ENCODE measurements at places on chromosomes 1 and 21.

DNA sequence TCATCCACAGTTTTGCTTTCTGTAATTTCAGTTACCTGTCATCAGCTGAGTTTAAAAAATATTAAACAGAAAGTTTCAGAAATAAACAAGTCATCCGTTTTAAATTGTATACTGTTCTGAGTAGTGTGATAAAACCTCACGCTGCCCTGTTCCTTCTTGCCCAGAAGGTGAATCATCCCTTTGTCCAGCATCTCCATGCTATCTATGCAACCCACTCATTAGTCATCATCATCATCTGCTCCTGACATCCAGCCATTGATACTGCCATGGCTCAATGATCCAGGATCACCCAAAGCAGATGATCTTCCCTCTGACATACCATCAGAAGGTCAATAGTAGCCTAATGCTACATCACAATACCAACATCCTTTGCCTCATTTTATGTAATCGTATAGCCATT is 198.3 kb downstream of the SLC44A5 start:
- no peak for DNase-seq

DNA sequence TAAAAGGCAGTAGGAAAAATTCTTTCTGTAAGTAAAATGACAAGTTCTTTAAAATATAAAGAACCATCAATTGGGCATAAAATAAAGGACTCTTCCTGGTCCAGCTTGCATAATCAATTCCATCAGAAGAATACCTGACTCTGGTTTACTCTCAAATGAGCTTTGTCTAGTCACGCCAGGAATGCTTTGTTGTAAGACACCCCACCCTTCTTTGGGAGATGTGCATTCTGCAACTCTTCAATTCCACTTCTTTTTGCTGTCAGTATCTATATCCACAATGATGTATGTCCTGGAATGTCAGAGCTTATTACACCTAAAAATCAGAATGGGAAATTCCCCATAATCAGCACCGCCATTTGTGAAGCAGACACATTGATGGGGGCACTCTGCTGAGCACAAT is 76.1 kb downstream of the PTPN14 start:
- DNase-seq, result no peak

- DNase-seq, result no peak
These were observed 13.4 kb downstream of the FCRL4 start for GRCh38 chr1:157584503-157584902.

DNA sequence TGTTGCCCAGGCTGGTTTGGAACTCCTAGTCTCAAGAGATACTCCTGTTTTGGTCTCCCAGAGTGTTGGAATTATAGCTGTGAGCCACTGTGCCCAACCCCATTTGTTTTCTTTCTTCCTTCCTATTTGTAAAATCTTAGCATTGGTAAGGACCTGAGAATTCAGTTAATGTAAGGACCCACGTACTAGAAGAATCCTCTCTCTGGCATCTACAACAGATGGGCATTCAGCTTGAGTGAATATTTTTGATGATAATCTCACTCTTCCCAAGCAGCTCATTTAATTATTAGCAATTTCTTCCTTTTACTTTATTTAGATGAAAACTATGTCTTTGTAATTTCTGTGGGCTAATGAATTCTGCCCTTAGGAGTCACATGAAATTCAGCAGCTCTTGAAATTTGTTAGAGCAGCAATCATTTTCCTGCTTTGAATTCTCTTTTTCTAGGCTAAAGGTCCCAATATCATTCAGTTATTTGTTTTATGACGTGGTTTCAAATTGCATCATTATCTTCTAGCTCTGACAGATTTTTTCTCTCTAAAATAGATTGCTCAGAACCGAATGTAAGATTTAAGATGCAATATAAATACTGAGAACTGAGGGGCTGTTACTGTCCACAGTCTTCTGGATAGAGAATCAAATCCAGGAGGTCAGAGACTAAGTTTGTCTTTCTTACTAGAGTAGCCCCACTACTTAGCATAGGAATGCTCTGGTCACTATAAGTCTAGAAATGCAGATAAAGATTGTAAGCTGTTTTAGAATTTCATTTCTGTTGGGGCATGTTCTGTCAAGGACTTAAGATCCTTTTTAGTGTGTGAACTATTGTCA is 59.4 kb downstream of the EPB41 start:
- no peak for DNase-seq

GRCh38 chr1:232558954-232559353 is 71.0 kb downstream of the SIPA1L2 start:
- no peak for DNase-seq

DNA sequence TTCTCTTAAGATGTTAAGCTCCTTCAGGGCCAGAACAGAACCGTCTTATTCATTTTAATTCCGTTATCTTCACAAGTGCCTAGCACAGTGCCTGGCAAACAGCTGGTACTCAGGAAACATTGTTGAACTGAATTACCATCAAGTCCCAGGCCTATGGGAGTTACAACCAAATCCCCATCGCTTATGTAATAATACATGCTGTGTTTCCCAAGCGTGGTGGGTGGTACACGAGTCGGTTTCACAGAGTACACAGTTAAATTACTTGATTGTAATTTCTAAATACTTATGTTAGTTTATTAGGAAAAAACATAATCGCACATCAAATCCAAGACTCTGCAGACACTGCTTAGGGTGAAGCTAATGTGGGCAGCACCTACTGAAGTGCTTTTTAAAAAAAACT is 1.0 kb downstream of the ANGEL2 start:
- DNase-seq, result no peak

DNA sequence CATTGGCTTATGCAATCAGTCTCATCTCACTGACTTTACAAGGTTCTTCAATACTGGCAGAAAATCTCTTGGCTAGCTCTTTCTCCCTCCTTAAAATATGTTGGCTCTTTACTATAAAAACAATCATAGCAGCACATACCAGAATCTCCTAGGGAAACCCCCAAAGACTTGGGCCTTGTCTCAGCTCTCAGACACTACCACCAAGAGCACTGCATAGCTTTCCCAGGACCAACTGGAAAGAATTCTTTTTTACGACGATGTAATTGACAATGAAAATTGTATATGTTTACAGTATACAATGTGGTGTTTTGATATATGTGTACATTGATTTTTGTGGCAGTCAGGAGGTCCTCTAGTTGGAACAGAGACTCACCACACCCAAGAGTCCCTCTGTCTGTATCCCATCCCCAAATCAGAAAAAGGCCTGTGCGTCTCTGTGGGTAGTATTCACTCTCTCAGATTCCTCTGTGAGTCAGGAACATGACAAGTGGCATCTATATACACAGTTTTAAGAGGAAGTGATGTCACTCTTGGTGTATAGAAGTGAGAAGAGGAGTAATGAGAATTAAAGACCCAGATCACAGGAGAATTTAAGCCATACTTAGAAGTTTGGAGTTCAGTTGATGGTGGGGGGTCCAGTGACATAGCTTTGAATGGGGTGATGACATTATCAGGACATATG is 21.1 kb downstream of the SMAP2 start:
- no peak for DNase-seq

DNA sequence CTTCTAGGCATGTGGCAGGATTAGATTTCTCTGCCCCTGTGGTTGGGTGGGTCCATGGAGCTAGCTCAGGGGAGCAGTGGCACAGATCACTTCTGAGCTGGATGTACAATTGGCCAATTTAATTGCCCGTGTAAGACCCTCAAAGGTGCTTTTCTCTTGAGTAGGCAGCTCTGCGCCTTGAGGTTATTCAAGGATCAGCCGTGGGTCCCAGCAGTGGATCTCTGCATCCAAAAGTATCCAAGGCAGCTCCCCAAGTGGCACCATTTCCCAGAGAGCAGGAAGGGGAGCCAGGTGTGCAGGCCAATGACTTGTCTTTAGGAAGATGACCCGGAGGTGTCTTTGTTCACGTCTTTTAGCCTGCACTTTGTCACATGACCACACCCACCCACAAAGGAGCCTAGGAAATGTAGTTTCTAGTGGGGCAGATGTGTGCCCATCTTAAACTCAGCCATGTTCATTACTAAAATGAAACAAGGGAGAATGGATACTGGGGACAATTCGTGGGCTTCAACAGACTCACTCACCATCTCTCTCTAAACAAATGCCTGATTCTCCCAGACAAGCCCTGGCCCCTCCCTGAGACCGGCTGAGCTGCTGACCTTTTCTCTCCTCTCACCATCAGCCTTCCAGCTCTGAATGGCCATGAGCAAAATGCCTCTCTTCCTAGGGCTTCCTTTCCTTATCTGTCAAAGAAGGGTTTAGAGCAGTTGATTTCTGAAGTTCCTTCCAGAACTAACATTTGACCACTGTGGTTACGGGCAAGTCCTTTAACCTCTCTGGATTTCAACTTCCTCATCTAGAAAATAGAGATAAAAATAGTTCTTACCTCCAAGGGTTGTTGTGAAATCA is 41.4 kb upstream of the TENT5C start:
- no peak for DNase-seq

GRCh38 chr1:12648741-12649140 is 4.9 kb downstream of the AADACL4 start:
- DNase-seq, result no peak

DNA sequence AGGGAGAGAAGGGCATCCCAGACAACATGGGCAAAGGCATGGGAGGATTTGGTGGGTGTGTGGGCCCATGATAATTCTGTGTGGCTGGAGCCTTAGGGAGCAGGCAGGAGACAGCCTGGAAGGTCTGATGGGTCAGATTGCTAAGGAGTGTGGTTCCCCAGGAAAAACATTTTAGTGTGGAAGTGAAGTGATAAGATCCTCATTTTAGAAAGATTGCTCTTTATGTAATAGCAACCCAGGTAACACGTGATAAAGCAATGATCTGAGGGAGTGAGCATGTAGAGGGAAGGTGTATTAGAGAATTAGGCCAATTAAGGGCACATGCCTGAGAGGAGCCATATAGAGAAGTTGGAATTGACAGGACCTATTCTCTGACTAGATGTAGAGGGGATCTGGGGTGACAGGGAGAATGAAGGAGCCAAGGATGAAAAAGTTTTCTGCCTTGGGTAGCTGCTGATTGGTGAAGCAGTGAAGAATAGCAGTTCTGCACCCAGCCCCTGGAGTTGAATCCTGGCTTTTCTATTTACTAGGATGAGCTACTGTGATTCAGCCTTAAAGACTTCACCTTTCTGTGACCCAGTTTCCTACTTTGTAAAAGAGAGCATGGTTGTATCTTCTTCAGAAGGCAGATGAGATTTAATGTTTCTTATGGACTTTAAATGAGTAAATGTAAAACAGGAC is 18.7 kb upstream of the SLAMF6 start:
- no peak for DNase-seq

Data from HEK293T (cell line).